Hypothalamus (tissue), 51 donors: ENCODE measurements at places on chromosomes 1 and 21.

DNA sequence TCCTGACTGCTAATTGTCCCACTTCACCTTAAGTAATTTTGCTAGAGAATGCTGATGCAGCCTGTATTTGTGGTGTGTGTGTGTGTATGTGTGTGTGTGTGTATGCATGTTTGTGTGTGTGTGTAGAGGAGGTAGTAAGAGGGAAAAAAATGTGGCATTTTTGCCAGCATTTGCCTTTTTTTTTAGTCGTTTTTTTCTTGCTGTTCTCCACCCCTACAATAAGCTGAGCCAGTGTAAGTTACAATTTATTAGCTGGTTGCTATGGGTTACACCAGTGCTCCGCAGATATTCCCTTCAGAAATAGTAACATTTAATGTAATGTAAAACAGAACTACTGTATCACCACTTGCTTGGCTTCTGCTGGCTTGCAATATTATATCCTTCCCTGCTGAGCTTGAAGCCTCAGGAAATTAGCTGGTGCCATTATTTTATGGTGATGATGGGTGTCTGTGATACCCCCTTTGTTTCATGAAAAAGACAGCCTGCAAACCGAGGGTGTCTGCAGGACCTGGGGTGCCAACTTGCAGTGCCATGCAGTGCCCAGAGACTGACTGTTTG is 23.4 kb upstream of the IGSF3 start:
- no peak for DNase-seq

- no peak for DNase-seq
Observed at GRCh38 chr1:97623220-97623619, 297.6 kb downstream of the DPYD start.

DNA sequence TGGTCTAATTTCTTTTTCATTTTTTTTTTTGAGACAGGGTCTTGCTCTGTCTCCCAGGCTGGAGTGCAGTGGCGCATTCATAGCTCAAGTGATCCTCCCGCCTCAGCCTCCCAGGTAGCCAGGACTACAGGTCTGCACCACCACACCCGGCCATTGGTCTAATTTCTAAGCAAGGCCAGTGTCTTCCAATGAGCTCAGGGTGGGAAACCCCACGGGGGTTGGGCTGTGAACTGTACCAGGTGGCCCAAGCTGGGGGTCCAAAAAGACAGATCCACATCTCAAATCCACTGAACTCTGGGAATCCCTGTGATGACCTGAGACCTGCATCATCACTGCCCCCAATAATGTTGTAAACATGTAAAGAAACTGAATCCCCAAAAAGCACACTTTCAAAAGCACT is 79.5 kb downstream of the BCAR3 start:
- DNase-seq: no peak

GRCh38 chr1:83516369-83516768 is 482.6 kb downstream of the TTLL7 start:
- no peak for DNase-seq

GRCh38 chr1:201721082-201722049 is 107.6 kb upstream of the IPO9 start:
- DNase-seq: peak; percentile 40

DNA sequence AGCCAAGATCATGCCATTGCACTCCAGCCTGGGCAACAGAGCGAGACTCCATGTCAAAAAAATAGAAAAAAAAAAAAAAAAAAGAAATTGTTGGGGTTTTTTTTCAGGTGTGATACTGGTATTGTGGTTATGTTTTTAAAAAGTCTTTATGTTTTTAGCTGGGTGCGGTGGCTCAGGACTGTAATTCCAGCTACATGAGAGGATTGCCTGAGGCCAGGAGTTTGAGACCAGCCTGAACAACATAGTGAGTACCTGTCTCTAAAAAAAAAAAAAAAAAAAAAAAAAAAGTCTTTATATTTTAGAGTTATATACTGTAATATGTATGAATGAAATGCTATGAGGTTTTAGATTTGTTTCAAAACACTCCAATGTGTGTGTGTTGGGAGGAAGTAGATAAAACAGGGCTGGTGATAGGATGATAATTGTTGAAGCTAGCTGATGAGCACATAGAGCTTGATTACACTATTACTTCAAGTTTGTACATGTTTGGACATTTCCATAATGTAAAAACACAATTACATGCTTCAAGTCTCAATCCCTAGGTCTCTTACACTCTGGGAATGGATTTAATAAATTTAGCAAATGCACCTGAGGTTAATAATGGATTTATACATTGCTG is 30.2 kb upstream of the ATP5PO start:
- no peak for DNase-seq

DNA sequence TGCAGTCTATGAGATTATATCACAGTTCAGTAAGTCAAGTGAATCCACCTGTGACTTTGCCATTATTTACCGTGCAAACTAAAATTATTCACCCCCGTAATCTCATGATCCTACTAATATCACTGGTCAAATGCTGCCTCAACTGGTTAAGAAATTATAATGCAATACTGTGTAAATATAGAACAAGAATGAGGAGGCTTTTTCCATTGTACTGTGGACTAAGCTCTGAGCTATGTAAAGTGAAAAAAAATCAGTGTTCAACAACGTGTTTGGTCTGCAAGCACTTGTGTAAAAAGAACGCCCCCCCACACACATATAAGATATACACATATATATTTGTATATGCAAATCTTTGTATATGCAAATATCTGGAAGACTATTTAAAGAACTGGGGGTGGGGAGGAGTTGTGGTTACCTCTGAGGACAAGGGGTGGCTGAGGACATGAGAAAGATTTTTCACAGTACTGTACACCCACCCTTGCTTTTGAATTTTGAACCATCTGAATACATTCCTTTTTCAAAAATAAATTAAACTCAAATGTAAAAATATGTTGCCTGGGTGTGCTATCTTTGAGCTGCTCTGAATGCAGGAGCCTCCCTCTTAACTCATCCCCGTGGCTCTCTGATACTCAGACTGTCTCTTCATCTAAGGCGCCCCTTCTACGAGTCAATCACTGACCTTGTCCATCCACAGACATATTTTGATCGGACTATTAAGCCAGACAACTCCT is 57.0 kb downstream of the PTP4A2 start:
- DNase-seq: no peak

- no peak for DNase-seq
Observed at GRCh38 chr1:113999799-114000198, 20.5 kb downstream of the OLFML3 start.

DNA sequence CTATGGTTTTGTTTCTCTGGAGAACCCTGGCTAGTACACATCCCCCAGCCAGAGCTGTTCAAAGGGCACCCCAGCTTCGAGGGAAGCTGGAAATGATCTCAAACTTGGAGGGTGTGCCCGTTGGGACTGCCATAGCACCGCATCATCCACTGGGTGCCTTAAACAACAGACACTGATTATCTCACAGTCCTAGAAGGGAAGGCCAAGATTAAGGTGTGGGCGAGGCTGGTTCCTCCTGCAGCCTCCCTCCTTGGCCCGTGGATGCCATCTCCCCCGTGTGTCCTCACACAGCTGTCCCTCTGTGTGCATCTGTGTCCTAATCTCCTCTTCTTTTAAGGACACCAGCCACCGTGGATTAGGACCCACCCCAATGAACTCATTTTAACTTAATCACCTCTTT is 4.2 kb upstream of the IBA57 start:
- no peak for DNase-seq

- DNase-seq: no peak
Observed at GRCh38 chr1:159935719-159936272, 9.6 kb downstream of the IGSF9 start.

GRCh38 chr1:115252585-115252984 is 85.5 kb downstream of the NGF start:
- no peak for DNase-seq

GRCh38 chr1:246081138-246081702 is 425.9 kb downstream of the SMYD3 start:
- no peak for DNase-seq

- no peak for DNase-seq
Observed at GRCh38 chr1:107532318-107532717, 391.5 kb downstream of the NTNG1 start.

- DNase-seq: no peak
Observed at GRCh38 chr1:59564192-59564891, 250.4 kb upstream of the HOOK1 start.

GRCh38 chr1:12709696-12710095 is 6.2 kb upstream of the AADACL3 start:
- DNase-seq: no peak

DNA sequence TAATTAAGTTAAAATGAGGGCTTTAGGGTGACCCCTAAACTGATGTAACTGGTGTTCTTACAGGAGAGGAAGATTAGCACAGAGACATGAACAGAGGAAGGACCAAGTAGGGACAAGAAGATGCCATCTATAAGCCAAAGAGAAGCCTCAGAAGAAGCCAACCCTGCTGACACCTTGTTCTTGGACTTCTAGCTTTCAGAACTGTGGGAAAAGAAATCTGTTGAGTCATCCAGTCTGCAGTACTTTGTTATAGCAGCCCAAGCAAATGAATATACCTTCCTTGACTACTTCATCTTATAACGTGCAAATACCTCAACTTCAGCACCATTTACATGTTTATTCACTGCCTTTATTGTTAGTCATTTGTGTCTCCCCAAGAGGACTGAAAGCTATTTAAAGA is 3.4 kb downstream of the ZBTB21 start:
- no peak for DNase-seq

- DNase-seq: no peak
Observed at GRCh38 chr1:227921461-227922185, 26.1 kb downstream of the WNT9A start.

- no peak for DNase-seq
Observed at GRCh38 chr21:43347461-43348169, 79.3 kb downstream of the SIK1 start.

DNA sequence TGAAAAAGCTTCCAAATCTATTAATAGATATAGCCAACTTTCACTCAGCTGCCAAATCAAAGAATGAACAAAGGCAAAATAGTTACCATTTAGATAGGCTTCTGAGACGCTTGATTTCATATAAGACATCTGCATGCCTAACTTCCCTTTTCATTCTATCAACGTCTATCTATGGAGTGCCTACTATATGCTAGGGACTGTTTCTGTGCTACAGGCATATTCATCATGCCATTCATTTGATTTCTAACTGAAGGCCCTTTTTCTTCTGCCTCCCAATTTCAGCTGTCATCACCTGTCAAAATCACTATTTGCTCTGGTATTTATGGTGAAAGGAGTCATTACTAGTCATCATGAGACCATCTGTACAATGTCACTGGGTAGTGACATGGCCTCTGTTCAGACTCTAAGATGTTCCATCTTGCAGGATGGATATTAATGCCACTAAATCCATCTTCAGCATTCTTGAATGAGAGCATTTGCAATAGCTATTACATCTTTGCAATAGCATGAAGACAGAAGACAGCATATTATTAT is 4.3 kb upstream of the KRTAP13-1 start:
- no peak for DNase-seq

GRCh38 chr1:241531195-241532161 is 700 bp upstream of the KMO start:
- no peak for DNase-seq

GRCh38 chr1:78687914-78688313 is 38.3 kb downstream of the IFI44 start:
- DNase-seq: no peak

DNA sequence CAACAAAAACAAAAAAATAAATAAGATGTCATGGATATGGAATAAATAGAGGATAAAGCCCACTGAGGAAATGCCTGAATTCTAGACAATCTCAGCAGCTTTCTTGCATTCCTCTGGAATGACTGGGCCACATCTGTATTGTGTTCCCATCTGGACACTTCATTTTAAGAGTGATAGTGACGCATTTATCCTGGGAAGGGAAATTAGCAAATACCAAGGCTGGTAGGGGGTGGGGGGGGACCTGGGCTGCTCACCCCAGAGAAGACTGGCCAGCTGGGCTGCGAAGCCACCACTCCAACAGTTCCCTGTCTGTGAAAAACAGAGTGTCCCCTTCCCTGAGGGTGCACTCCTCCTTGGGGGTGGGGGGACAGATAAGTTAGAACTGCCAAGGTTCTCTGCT is 106.3 kb downstream of the HIVEP3 start:
- DNase-seq: no peak

- no peak for DNase-seq
Observed at GRCh38 chr1:89951766-89952604, 42.9 kb upstream of the ZNF326 start.

DNA sequence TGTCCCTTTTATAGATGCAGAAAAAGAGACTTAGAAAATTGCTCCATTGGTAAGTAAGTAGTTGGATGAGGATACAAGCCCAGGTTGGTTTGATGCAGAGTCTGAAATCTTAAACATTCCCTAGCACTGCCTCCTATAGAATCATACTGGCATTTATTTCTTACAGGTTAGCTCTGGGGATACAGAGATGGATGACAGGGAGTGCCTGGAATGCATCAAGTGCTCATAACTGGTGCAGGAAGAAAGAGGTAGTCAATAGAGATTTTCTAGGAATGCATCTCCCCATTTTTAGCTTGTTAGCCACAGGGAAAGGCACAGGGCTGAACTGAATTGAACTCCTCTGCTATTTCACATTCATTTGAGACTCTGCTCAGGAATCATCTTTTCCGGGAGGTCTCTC is 269.0 kb upstream of the USP24 start:
- no peak for DNase-seq

GRCh38 chr1:24886241-24886640 is 43.8 kb downstream of the RUNX3 start:
- no peak for DNase-seq

DNA sequence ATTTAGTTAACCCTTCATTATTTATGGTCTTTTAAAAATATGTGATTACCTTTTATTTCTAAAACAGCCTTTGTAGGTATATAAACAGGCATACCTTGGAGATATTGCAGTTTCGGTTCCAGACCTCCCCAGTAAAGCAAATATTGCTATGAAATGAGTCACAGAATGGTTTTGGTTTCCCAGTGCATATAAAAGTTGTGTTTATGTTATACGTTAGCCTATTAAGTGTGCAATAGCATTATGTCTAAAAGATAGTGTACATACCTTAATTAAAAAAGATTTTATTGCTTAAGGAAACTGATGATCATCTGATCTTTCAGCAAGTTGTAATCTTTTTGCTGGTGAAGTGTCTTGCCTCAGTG is 44.1 kb downstream of the XCL2 start:
- DNase-seq: no peak

DNA sequence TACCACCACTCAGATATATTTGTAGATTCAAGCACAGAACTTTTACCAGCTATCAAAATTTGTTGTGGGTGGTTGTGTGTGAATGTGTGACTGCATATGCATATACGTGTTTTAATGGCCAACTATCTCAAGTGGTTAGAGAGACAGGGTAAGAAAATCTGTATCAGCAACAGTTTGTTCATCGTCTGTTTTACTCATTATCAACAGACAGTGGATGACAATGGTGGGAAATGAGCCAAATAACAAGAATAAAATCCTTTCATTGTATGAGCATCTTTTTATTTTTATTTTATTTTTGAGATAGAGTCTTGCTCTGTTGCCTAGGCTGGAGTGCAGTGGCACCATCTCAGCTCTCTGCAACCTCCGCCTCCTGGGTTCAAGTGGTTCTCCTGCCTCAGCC is 22.7 kb upstream of the DYNLT5 start:
- DNase-seq: no peak

- no peak for DNase-seq
Observed at GRCh38 chr1:25550155-25550506, 6.7 kb downstream of the LDLRAP1 start.
